ENCODE measurements at places on chromosomes 16 and 17. TPM values are rescaled to one million over a fixed set of nuclear protein-coding genes. Genes with fewer than 3 reads are reported as not detected.

GRCh38 chr17:47978324-47978723 is 7.4 kb downstream of the CDK5RAP3 start:
- H3K27ac ChIP-seq = no peak overlapping the region
- no peaks in the 10 kb centered on the region for H3K27me3 ChIP-seq

GRCh38 chr17:14759325-14759724 is 458.4 kb downstream of the HS3ST3B1 start:
- H3K27me3 ChIP-seq = no peaks in the 10 kb centered on the region
- no peak overlapping the region for H3K27ac ChIP-seq
- H3K36me3 ChIP-seq = no peaks in the 10 kb centered on the region
- no peaks in the 10 kb centered on the region for H3K4me1 ChIP-seq
- no peak for DNase-seq

GRCh38 chr16:21283521-21284289 is 5.6 kb upstream of the CRYM start:
- peaks cover 3% of the 10 kb centered on the region for H3K4me1 ChIP-seq
- peaks cover 65% of the 10 kb centered on the region for H3K27me3 ChIP-seq
- H3K36me3 ChIP-seq = no peaks in the 10 kb centered on the region
- DNase-seq = no peak
- H3K27ac ChIP-seq = no peak overlapping the region
- H3K4me3 ChIP-seq = no peak overlapping the region

GRCh38 chr17:15377616-15378015 is 36.2 kb upstream of the TEKT3 start:
- H3K27ac ChIP-seq = no peak overlapping the region
- H3K36me3 ChIP-seq = no peaks in the 10 kb centered on the region
- no peak for DNase-seq

- DNase-seq = peak; percentile 47
- no peak overlapping the region for H3K4me3 ChIP-seq
- H3K4me1 ChIP-seq = peaks cover 8% of the 10 kb centered on the region
- H3K27ac ChIP-seq = no peak overlapping the region
- no peaks in the 10 kb centered on the region for H3K36me3 ChIP-seq
Observed at GRCh38 chr17:16521070-16521727, 29.2 kb upstream of the LRRC75A start.

- H3K27me3 ChIP-seq = peaks cover 3% of the 10 kb centered on the region
- no peak for DNase-seq
- H3K36me3 ChIP-seq = no peaks in the 10 kb centered on the region
- no peaks in the 10 kb centered on the region for H3K4me1 ChIP-seq
Observed at GRCh38 chr16:3249451-3249850, 7.0 kb downstream of the MEFV start.

DNA sequence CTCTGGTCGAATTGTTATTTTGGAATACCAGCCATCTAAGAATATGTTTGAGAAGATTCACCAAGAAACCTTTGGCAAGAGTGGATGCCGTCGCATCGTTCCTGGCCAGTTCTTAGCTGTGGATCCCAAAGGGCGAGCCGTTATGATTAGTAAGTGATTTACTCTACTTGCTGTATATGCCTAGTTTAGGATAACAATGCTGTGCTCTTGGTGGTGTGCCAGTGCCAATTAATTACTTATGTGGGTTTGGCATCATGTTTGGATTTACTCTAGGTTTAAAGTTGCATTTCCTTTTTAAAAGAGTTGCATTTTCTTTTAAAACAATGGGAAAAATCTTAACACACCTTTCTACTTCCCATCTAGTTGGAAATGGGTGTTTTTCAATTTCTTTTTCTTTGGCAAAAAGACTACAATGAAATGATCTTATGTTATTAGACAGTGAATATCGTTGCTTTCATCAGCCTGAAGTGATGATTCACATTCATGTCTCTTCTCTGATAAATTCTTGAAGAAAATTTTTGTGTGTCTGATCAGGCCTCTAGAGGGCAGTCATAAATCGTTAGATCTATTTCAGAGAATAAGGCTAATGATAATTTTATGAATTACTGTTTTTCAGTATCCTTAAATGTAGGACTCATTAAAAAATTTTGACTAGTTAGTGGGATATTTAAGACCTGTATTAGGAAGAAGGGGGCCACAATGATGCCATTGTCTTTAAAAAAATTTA is 5.6 kb downstream of the SF3B3 start:
- H3K27me3 ChIP-seq = no peaks in the 10 kb centered on the region
- DNase-seq = no peak
- H3K27ac ChIP-seq = peak overlapping the region; percentile 47
- H3K4me3 ChIP-seq = peak overlapping the region; percentile 59
- peaks cover 85% of the 10 kb centered on the region for H3K36me3 ChIP-seq

GDPD1 gene
- total RNA-seq = 2.7 TPM

PPP1R1B gene
- not detected for total RNA-seq

DNA sequence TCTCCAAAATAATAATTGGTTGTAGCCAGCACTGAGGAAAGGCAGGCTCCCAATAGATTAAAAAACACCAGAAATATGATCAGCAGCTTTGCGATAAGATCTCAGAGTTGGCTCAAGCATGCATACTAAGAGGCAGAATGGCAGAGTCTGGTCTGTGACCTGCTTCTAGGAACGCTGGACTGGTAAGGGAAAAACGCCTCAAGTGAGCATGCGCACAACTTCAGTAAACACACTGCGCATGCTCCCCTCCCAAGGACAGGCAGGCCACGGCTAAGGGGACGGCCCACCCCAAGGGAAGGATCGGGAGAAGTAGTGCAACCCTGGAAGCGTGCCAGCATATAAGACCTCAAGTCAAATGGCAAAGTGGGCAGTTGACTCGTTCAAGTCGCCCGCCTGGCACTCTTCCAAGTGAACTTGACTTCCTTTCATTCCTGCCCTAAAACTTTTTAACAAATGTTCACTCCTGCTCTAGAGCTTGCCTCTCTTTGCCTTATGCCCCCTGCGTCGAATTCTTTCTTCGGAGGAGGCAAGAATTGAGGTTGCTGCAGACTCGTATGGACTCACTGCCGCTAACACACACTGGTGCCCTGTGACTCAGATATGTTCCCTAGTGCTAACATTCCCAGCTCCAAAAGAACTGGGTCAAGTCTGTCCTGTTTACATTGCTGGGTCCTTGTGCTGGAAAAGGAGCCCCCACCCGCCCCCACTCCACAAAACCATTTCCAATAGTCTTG is 22.4 kb upstream of the PRM1 start:
- no peak overlapping the region for H3K4me3 ChIP-seq
- H3K36me3 ChIP-seq = no peaks in the 10 kb centered on the region
- no peak for DNase-seq
- H3K27me3 ChIP-seq = no peaks in the 10 kb centered on the region
- H3K4me1 ChIP-seq = peaks cover 11% of the 10 kb centered on the region
